Cardiac muscle cell (in vitro differentiated cells and primary cell): ENCODE measurements at places on chromosomes 16 and 17. TPM values are rescaled to one million over a fixed set of nuclear protein-coding genes. Genes with fewer than 3 reads are reported as not detected.

GPR139 gene
- not detected in 2 replicates for polyA plus RNA-seq

AARS1 gene
- polyA plus RNA-seq, result 102 and 114 TPM in 2 replicates

CCDC200 gene
- 2.8 and 6.1 TPM in 2 replicates for polyA plus RNA-seq

TAT gene
- polyA plus RNA-seq, result 0.04 TPM in 2 replicates

P2RX1 gene
- polyA plus RNA-seq, result 1.8 and 3.6 TPM in 2 replicates

SOX8 gene
- polyA plus RNA-seq, result 5.8 and 8.2 TPM in 2 replicates

SRL gene
- 45.9 and 56.4 TPM in 2 replicates for polyA plus RNA-seq

EVPLL gene
- not detected in 2 replicates for polyA plus RNA-seq

MT4 gene
- not detected in 2 replicates for polyA plus RNA-seq

TNFRSF13B gene
- not detected in 2 replicates for polyA plus RNA-seq

SLC38A8 gene
- not detected in 2 replicates for polyA plus RNA-seq

ATP1B2 gene
- 157 TPM in 2 replicates for polyA plus RNA-seq

PYDC1 gene
- 0.30 TPM in 1 of 2 replicates, not detected in the other for polyA plus RNA-seq

TBC1D3G gene
- 4.5 and 5.9 TPM in 2 replicates for polyA plus RNA-seq

ASB16 gene
- 5.5 and 6.4 TPM in 2 replicates for polyA plus RNA-seq

NXN gene
- polyA plus RNA-seq, result 120 and 128 TPM in 2 replicates

ANKS4B gene
- polyA plus RNA-seq, result not detected in 2 replicates

LRRC45 gene
- polyA plus RNA-seq, result 15.2 and 31.8 TPM in 2 replicates

MT1A gene
- polyA plus RNA-seq, result not detected in 2 replicates

ADAM11 gene
- polyA plus RNA-seq, result 22.3 and 29.1 TPM in 2 replicates

SOX15 gene
- polyA plus RNA-seq, result 5.3 and 5.9 TPM in 2 replicates

BEAN1 gene
- 2.9 and 3.0 TPM in 2 replicates for polyA plus RNA-seq

GDPD1 gene
- 2.0 and 4.7 TPM in 2 replicates for polyA plus RNA-seq

PIRT gene
- not detected in 2 replicates for polyA plus RNA-seq
